GM10248 (cell line): ENCODE measurements at places on chromosomes 2 and 18.
A peak's percentile ranks its signal among the peaks of the same experiment; 100 is the strongest.

- DNase-seq = no peak
Measured at GRCh38 chr18:40907842-40908241, 1047.2 kb upstream of the PIK3C3 start.

- no peak for DNase-seq
Measured at GRCh38 chr2:79713131-79713785, 200.4 kb downstream of the CTNNA2 start.

- no peak for DNase-seq
Measured at GRCh38 chr18:33745151-33745795, 167.3 kb downstream of the ASXL3 start.

GRCh38 chr2:59389240-59389639 lies 1148.1 kb upstream of the FANCL start:
- no peak for DNase-seq

GRCh38 chr2:241602720-241603119 lies 34.2 kb downstream of the THAP4 start:
- no peak for DNase-seq

DNA sequence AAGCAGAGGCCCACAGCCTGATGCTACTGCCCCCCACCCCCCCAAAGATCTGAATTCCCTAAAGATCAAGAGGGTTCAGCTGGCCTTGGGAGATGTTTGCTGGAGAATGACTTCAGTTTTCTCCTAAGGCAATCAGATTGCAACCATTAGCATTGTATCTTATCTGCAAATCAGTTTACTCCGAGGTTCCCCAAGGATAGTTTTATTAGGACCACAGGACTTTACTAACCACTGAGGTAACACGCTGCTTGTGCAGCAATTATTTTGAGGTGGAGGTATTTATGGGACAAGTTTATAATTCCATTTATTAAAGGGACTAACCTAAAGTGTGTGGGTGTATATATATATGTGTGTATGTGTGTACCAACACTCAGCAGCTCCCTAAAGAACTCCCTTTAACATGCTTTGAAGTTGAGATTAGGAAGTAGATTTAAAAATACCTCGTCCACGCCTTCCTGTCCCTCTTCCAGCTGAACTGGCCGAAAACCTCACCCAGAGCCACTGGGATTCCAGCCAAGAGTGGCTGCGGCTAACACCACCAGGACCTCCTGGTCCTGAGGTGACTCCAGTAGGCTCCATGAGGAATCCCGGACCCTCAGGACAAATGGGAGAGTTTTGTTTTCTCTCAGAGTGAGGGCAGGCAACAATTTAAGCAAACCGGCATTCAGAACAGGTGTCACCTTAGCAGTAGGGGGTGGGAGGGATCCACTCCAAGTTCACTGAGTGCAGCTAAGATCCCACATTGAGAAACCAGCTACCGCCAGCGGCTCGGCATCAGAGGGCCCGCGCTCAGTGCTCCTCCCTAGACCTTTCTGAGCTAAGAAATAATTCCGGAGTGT lies 3.0 kb upstream of the DLX1 start:
- peak; percentile 5 for DNase-seq

- DNase-seq = no peak
Measured at GRCh38 chr18:34108206-34108605, 116.5 kb downstream of the NOL4 start.

GRCh38 chr2:118268268-118268667 lies 180.0 kb downstream of the INSIG2 start:
- no peak for DNase-seq
